ENCODE measurements at places on chromosomes 2 and 18.

- no peak for DNase-seq
Observed at GRCh38 chr2:207046724-207047123, 107.4 kb downstream of the CPO start.

GRCh38 chr18:26863122-26863879, 2.2 kb downstream of the AQP4 start:
- DNase-seq: no peak

DNA sequence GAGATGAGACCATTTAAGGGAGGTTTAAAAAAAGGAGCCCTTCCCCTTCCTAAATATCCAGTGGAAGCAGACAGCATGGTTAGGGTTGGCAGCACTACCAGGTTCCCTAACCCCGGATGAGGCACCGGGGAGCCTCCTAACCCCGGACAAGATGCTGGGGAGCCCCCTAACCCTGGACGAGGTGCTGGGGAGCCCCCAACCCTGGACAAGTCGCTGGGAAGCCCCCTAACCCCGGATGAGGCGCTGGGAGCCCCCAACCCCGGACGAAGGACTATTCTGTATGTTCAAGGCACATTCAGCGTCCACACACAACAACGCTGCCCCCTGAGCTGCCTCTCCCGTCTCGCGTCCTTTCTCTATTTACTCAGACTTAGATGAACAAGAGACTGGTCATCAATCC, 51.9 kb downstream of the ANKMY1 start:
- no peak for DNase-seq

- DNase-seq: peak; percentile 33
Observed at GRCh38 chr18:63439334-63439733, 17.1 kb upstream of the VPS4B start.
